SK-N-DZ (cell line): ENCODE measurements at places on chromosomes 5 and 9.

- no peak for DNase-seq
These were observed 44.6 kb upstream of the RUFY1 start for GRCh38 chr5:179505636-179506261.

DNA sequence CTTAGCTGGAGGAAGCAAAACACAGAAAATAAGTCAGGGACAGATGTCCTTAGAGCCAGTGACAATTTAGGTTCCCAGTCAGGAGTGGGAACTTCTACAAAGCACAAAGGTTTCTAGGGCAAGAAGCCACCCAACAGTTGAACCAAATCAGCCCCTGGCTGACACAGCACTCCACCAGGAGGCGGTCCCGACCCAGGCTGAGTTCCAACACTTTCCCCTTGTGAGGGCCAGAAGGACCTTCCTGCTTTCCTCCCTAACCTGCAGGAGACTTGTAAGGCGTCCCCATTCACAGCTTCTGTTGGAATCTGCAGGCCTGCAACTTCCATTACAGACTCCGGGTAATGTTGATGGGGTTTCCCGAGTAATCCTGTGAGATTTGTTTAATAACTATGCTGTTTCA lies 416.4 kb upstream of the IRX1 start:
- DNase-seq = no peak

DNA sequence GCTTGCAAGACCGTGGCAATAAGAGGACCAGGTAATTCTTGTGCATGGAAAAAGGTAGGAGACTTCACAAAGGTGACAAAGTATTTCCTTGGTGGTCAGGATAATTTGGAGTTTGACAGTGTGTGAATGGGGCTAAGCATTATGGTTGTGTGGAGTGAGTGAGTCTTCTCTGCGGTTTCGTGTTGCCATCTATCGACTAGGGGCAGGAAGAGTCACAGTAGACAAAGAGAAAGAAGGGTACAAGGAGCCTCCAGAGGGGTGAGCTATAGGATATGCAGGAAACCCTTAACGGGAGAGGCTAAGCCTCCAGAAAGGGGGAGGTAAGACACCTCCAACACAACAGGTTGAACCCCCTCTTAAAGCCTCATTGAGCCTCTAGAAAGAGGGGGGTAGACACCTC lies 64.0 kb upstream of the RANBP6 start:
- DNase-seq = no peak

GRCh38 chr9:80437091-80437640 lies 865.4 kb downstream of the TLE4 start:
- DNase-seq = no peak

DNA sequence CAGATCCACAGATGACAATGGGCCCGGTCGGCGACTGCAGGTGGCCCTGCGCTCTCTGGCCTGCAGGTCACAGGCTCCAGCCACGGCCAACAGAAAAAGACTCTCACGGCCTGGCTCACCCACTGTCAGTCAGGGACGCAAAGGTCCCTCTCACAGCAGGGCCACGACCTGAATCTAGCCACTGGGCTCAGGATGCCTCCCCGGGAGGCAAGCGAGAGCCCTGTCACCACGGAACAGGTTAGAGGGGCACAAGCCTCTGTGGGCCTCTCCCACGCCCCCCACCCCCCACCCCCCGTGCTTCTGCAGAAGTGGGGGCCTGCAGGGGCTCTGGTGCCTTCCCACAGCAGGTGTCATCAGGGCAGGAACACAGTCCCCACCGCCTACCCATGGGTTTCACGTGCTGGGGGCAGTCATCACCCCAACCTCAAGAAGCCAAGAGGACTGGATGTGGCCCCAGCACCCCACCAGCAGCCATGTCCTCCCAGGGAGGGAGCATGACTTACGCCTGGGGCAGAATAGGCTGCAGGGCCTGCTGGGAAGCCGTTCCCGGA lies 17.3 kb upstream of the EGFL7 start:
- no peak for DNase-seq

DNA sequence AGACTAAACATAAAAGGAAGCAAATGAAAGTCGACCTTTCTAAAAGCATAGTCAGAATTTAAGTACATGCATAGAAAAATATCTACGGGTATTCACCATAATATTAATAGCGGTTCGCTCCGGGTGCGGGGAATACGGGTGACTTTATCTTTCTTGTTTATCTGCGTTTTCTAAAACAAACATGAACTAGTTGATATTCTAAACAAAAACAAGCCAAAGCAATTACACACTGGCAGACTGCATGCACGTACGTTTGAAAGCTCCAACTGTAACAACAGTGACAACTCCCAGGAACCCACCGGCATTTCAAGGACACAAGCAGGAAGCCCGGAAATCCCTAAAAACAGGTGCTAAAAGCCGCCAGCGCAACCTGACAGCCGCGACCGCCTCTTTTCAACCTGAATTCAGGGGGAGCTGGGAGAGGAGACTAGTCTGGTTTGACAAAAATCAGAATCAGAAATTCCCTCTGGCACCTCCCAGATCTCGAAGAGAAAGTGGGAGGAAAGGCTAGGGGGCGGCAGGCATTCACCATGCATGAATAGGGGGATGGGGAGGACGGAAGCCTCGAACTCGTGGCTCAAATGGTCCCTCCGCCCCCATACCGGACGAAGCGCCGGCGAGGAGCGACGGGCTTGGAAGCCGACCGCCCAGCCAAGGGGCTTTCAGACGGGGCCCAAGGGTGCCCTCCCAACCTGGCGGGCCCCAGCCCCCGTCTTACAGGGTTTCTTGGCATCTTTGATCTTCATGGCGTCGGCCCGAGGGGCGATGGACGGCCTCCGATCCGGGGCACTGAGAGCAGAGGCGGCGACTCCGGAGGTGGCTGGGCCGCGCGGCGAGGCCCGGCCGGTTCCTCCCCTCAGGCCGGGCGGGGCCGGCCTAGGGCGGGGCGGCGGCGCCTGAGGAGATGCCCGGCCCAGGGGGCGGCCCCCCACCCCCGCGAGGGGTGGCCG lies at the start of gene PANK3:
Gene PANK3 (minus strand): TSS at position 831 of the 950 bp plus-strand sequence. CDS start 85 bp downstream, at position 746.
- peak; percentile 74 for DNase-seq

DNA sequence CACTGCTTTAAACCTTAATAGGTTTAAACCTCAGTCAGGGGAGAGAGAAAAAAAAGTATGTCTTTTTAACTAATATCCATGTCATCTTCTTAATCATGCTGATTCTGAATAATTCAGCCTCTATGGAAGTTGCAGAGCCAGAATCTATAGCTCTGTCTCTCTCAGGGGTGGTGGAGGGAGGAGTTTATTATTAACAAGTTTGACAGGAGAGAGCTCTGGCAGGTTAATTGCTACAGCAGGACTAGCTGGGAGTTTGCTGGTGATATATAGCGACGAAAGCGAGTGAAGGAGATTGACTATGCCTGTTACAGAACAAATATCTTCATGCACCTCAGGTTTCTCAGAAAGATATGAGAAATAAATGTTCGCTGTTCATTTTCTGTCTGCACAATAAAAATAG lies 586.4 kb downstream of the TLE4 start:
- DNase-seq = no peak

DNA sequence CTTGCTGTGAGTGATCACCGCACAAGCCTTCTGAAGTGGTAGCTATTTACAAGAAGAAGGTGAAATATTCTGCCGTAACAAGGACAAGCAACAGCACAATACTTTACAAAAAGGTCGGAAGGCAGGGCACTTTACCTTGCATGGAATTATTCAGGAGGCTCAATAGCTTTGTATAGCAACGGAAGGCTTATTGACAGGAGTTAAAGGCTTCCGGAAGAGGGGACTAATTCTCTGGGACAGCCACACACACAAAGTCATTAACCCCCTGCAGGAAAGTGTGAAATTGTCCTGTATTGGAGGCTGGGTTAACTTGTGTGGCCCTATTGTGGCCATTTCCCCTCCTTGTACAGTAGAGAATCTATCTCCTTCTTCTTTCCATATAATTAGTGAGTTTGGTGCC lies 199.3 kb upstream of the SEMA6A start:
- DNase-seq = no peak

DNA sequence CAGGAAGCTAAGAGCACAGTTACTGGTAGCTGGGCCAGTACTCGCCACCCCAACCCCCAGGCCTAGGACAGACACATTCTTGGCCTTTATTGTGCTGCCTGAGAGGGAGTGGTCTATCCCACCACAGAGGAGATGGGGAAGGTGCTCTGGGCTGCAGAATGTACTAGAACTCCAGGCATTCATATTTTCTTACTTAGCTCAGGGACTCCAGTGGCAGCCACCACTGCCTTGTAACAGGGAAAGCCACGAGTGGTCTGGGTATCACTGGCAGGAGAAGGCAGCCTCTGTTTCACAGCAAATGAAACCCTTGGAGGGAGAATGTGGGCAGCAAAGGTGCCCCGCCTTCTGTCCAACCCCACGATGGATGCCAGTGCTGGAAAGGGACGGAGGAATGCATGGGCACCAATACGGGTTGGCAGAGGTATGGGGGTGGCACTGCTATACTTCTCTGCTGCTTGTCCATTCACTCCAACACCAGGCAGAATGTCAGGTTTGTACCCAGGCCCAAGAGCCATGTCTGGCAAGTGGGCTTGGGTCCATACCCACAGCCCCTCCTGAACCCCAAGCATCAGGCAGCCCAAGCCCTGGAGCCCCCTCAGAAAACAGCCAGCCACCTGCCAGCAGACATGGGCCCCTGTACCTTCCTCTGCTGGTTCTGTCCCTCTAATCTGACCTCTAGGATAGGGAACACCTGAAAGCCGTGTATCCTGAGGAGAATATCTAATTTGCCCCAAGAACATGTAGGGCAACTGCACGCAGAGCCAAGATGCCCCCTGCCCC lies 4.6 kb downstream of the SEPTIN8 start:
- DNase-seq = no peak

GRCh38 chr9:108708448-108708847 lies 147.3 kb downstream of the ACTL7B start:
- no peak for DNase-seq

DNA sequence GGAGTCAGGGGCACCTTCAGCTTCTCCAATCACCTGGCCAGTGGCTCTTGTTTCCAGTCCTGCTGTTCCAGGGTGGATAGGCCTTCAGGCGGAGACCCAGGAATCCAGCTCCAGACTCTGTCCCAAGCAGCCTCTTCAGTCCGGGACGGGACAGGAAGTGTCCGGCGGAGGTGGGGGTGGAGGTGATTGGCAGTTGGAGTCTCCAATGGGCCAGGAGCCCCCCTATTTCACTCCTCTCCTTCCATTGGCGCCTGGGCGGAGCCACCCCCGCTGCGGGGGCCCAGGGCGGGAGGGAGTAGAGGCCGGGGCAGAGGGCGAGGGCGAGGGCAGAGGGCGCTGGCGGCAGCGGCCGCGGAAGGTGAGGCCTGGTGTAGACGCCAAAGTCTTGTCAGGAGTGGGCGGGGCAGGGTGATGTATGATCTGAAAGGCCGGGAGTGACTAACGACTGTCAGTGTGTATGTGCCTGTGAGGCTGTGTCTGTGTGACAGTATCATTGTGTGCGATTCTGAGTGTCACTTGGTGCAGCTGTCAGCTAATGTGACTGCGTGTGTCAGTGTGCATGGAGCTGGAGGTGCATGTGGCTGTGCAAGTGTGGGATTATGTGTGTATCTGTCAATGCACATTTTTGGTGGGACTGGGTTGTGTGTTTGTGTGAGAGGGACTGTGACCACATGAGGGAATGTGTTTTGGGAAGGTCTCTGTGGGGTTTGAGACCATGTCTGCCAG lies at the start of gene IL11RA:
Gene IL11RA (plus strand): TSS at position 310 of the 726 bp plus-strand sequence. CDS start 3,033 bp downstream, outside the sequence.
- peak; percentile 87 for DNase-seq

DNA sequence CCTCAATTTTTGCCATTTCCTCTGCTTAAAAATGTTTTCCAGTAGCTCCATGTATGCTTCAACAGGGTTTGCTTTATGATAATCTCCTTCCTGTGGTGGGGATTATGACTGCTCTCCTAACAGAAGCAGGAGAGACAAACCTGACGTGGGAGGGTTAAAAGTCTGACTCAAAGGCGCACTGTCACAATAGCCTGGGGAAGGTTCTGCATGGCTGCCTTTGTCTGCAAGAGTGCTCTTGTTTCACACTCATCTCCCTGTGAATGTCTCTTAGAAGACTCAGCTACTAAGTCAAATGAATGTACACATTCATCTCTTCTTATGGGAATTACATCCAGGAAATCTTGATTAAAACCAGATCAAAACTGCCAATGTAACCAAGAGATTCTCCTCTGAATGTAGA lies 90.9 kb upstream of the MTAP start:
- no peak for DNase-seq

- no peak for DNase-seq
These were observed 11.9 kb downstream of the GRIN1 start for GRCh38 chr9:137150617-137151457.

- DNase-seq = no peak
These were observed 729 bp upstream of the RORB start for GRCh38 chr9:74496406-74496805.

- DNase-seq = no peak
These were observed 38.6 kb downstream of the AMBP start for GRCh38 chr9:114039484-114039883.

DNA sequence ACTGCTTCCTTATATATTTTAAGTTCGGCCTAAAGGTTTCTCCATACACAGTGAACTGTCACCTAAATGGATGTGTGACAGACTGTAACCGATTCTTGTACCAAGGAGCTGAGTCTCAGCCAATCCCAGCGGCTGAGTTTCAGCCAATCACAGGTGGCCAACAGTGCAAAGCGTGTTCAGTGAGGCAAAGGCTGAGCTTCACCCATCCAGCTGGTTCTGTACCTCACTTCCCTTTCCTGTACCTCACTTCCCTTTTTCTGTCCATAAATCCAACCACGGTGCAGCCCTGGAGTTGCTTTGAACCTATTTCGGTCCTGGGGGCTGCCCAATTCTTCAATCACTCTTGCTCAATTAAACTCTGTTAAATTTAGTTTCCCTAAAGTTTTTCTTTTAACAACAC lies 15.7 kb upstream of the TBC1D9B start:
- no peak for DNase-seq

GRCh38 chr9:112180387-112180881 lies 5.3 kb upstream of the SUSD1 start:
- DNase-seq = no peak

GRCh38 chr5:35847961-35848360 lies 8.7 kb upstream of the IL7R start:
- DNase-seq = no peak

DNA sequence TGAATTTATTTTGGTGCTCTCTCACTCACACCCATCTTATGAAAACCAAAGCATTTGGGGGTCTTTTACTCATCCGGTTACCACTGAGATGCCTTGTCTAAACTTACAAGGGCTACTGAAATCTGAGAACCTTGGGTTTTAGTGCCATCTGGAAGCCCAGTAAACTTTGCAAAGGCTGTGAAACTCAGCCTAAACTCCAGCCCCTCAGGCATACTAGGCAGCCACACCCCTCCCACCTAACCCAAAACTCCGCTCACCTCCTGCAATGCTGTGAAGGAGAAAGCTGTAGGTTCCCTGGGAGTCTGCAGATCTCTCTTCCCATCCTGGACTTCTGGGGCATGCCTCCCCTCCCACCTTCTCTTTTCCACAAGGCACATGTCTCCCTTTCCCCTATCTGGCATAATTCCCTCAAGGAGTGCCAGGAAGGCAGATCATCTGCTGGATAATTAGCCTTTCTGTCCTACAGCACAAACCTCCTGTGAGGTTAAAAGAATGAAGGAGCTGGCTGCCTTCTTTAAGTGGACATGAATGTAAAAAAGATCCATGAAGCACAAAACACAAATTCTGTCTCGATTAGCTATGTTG lies 71.5 kb upstream of the ANXA1 start:
- DNase-seq = no peak

- no peak for DNase-seq
These were observed 249.2 kb upstream of the IRX2 start for GRCh38 chr5:3000631-3001030.

- DNase-seq = peak; percentile 33
These were observed 166.9 kb upstream of the KLF9 start for GRCh38 chr9:70581214-70581954.
